ENCODE measurements at places on chromosomes 12 and 14.

- no peak for DNase-seq
Measured at GRCh38 chr14:33273978-33274377, 335.3 kb downstream of the NPAS3 start.

GRCh38 chr12:69583203-69583602 lies 2.1 kb upstream of the CCT2 start:
- DNase-seq = no peak

DNA sequence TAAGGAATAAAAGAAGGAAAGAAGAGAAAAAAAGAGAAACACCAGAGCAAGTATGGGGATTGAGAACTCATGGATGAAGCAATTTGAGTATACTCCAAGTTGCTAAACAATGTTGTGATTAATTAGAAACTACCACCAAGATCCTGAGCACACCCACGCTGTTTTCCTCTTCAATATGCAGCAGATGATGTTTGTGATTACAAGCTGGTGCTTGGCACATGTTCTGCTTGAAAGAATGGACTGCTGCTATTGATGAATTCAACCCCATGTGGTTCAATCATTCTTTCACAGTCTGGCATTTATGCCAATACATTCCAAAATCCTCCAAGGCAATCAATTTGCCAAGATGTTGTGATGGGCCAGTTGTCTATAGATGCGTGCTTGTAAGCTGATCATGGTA lies 146.8 kb downstream of the SLC2A13 start:
- peak; percentile 8 for DNase-seq

GRCh38 chr14:87873741-87874140 lies 119.2 kb downstream of the GALC start:
- DNase-seq = peak; percentile 38

GRCh38 chr12:106387848-106388377 lies 30.4 kb downstream of the POLR3B start:
- no peak for DNase-seq

GRCh38 chr12:70398002-70398401 lies 31.9 kb downstream of the KCNMB4 start:
- no peak for DNase-seq

DNA sequence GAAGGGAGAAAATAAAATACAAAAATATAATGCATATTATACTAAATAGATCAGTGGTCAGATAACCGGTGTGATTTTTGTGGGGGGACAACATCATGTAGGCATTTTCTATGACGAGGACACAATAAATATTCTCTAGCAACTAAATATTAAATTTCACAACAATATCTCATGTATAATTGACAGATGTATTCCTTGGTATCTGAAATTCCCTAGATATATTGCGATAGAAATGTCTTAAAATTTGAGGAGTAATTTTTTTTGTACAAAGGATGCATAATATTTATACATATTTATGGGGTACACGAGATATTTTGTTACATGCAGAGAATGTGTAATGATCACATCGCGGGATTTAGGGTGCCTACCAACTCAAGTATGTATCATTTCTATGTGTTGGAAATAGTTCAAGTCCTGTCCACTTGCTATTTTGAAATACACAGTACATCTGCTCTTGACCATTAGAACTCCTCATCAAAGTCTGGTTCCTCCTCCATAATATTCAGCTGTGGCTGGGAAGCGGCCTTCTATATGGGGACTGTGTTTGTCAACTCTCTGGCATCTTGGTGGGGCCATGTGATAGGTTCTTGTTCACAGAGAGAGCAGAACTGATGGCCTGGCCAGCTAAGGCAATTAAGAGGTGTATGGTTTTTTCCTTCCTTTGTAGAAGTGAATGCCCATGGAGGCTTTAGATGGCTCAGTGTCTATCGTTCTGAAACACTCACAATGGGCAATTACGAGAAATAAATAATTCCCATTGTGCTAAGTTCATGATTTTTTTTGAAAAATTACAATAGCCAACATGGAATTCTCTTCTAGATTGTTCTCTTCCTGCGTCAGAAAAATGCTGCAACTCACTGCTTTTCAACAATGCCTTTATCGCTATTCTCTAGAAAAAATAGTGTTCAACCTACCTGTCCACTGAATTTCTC lies 8.8 kb downstream of the A2M start:
- DNase-seq = no peak

DNA sequence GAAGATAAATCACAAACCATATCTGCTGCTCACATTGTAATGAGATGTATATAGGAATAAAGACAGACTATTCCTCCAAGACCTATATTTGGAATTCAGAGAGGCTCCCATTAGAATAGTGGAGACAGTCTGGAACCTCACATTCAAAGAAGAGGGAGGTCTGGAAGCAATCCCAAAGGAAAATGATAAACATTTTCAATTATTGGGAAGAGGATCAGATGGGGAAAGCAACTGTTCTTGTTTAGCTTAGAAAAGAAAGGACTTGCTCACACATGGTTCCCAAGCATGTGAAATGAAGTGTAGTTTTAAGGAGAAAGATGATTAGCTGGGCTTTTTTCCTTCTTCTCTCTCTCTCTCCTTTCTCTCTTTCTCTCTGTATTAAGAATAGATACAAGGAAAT lies 193.0 kb upstream of the LMNTD1 start:
- no peak for DNase-seq

DNA sequence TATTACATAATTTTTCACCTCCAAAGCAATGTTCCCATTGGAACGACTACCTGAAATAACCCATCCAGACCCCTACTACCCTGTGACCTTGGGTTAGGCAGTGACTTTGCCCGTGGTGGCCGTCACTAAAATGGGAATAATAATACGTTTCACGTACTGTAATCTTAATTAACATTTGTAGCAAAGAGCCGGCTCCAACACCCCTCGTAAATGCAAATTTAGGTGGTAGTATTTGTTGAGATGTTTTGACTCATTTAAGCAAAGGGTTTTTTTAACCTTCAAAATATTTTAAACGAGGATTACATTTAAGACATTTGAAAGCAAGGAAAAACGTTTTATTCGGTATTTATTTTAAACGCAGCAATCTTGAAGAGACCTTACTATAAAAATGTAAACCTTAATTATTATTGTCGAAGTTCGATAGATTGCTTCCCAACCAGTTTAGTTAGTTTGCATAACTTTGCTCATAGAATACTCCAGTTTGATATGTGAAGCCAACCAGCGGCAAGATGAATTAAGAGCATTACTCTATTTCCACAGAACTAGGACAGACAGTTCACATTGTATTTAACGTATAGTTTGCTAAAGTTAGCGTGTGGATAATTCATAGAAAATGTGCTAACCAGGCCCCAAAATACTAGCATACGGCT lies 1.4 kb upstream of the ARID2 start:
- DNase-seq = no peak

DNA sequence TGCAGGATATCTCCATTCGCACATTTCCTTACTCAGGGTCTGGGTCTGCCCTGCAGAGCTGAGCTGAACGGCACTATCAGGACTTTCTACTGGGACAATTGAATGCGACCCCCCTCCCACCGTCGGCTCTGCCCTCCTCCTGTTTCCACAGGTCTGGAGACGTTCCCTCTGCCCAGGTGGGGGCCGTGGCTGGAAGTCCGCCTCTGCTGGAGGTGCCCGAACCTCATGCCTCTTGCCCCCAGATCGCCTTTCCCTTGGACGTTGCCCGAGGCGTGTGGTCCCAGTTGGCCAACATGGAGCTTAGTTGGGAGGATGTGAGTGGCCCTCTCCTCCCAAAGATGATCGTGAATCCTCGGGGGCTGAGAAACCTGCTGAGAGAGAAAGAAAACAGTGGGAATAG lies 21.2 kb upstream of the KLC1 start:
- DNase-seq = no peak

DNA sequence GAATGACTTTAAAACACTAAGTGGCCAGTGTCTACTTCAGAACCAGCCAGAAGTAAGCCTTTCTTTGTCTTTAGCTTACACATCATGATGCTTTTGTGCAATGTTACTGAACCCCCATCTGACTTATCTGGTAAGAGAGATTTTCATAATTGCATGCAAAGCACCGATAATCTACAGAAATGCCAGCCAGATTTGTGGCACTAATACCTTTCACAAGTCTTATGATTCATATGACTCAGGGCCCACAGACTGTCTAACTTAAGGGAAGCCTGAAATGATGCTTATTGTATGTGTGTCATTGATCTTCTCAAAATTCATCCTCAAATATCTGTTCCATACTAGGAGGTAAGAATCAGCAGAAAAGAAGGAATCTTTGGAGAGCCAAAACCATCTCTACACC lies 18.0 kb downstream of the IGF1 start:
- DNase-seq = no peak

GRCh38 chr12:104600790-104601739 lies 144.3 kb downstream of the CHST11 start:
- no peak for DNase-seq

DNA sequence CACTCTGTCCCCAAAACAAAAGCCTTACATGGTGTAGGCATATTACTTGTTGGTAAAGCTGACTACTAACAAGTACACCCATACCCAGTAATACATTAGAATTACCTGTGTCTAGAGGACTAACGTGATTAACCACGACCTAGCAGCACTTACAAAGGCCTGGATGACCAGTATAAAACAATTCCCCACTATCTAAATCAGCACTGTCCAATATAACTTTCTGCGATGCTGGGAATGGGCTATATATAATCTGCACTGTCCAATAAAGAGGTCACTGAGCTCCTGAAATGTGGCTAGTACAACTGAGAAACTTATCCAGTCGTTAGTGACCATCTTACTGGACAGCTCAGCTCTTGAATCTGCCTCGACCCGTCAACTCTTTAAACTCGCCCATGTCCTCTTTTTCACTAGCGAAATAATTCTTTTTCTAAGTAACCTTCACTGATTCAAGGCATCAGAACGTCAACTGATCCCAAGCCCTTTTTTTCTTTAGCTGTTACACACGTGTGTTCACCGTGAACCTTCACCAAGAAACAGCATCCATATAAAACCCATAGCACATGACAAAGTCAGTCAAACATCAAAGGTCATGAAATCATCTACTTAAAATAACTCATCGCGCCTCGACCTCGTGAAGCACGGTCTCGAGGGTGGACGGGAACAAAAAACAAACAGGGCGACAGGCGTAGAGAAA lies 905 bp upstream of the CIPC start:
- DNase-seq = peak; percentile 84

- DNase-seq = no peak
Measured at GRCh38 chr14:81841346-81841745, 307.7 kb upstream of the SEL1L start.

GRCh38 chr12:46292754-46293402 lies 24.0 kb upstream of the SLC38A1 start:
- DNase-seq = no peak

GRCh38 chr12:110957652-110958051 lies 37.3 kb upstream of the MYL2 start:
- no peak for DNase-seq

- DNase-seq = no peak
Measured at GRCh38 chr14:36028218-36028617, 148.3 kb downstream of the PTCSC3 start.

DNA sequence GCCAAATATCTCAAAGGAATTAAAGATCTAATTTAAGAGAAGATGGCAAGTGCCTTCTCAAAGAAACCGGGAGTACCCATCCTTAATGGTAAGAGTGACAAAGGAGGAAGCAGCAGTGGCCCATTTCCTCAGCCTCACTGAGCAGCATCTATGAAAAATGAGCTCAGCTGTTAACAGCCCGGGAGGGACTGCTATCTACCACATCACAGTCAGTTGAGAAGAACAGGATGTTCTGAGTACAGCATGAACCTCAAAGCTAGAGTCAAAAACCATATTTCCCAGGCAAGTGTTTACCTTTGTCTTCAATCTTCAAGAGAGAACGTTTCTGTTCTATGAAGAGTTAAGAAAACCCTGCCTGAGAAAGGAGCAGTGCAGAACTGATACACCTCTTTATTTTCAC lies 115.0 kb downstream of the BTG1 start:
- peak; percentile 23 for DNase-seq

- DNase-seq = no peak
Measured at GRCh38 chr14:75494896-75495295, 27.4 kb upstream of the BATF start.

DNA sequence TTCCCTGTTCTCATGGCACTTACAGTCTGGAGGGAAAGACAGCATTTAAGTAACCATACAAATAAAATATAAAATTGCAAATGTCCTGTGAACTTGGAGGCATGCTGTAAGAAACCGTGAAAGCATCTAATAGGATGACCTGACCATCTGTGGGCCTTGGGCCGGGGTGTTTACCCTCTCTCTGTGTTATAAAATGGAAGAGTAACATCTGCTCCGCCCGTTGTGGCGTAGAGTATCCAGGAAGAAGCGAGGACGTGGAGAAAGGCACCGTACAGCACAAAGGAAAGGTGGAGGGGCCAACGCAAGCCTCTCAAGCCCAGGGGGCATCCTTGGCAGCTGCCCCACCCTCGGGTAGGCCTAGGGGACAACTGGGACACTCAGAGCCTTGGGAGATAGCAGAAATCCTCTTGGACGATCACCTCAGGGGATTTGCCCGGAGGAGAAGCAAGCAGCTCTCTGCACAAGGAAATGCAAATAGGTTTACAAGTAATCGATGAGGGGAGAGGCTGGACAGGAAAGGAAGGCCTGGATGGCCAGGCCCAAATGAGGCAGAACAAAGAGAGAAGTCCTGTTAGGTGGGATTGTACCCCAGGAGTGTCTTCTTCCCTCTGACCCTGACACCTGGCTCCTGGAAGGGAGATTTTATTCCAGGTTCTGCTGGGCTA lies 26.2 kb downstream of the VSX2 start:
- DNase-seq = no peak

DNA sequence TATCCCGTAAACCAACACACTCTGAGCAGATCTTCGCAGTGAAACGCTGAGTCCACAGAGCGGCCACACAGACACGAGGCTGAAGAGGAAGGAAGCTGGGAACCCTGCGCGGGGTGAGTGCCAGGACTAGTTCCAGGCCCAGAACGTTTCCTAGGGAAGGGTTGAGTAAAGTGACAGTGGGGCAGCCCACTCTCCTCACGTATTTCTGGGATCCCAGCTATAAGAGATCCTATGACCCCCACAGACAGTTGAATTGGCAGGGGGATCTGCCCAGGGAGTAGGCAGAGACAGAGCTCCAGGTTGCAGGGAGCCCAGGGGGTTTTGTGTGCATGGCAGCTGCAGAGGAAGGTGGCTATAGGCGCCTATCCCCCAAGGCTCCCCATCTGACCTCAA lies 51.1 kb downstream of the GTF2A1 start:
- DNase-seq = peak; percentile 81

GRCh38 chr12:21788089-21788983 lies 13.8 kb upstream of the KCNJ8 start:
- no peak for DNase-seq

DNA sequence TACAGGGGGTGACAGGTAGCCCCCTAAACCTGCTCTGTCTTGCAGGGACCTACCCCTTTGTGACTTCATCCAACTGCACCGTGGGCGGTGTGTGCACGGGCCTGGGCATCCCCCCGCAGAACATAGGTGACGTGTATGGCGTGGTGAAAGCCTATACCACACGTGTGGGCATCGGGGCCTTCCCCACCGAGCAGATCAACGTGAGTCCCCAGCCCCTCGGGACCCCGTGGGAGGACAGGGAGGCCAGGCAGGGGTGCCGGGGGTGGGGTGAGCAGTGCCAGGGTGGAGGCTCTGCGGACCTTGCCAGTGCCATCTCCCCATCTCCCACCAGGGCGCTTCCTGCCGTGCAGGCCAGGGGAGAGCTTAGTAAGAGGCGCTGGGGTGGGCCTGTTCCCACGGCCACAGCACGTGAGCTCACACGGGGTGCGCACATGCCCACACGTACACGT lies 11.1 kb upstream of the SIVA1 start:
- no peak for DNase-seq

GRCh38 chr12:7483343-7483742 lies 20.2 kb downstream of the CD163 start:
- DNase-seq = no peak

All from muscle of leg (tissue), 16 donors.